ENCODE measurements at places on chromosomes 7 and 10.

DNA sequence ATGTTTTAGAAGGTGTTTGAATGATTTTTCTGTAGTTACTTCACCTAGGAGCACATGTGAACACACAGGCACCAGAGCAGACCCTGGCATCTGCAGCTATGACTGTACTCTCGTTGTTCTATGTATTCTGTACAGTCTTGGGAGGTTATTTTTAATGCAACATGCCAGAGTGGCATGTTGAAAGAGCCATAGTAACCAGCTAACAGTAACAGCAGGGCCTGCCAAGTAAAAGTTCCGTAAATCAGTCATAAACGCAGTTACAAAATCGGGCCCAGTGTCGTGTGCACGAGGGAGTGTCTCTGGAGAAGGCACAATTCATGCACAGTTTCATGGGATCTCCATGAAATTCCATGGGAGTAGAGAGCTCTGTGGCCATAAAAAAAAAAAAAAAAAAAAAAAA lies 108.3 kb upstream of the CDK6 start:
- DNase-seq = no peak

- DNase-seq = no peak
These were observed 12.6 kb upstream of the ARL4A start for GRCh38 chr7:12674861-12675260.

DNA sequence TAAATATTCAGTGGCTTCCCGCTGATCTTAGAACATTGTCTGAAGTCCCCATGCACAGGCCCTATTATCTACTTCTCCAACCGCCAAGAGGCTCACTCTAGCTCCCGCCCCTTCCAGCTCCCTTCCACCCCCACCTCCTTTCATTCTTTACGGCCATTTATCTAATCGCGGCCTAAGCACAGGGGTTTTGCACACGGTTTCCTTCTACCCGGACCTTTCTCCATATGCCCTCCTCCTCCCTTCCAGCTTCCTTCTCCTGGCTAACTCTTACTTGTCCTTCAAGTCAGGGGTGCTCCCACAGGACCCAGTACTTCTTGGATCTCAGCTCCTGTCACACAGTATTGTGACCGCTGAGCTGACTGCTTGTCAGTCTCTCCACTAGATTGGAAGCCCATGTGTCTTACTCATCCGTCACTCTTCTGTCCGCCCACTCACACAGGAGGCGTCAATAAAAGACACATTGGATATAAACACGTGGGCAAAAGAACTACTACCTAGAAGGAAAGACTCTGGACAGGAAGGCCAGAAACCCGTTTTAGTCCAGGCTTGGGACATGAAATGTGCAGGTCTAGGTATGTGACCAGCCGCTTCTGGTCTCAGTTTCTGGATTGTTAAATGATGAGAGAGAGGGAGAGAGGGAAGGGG lies 20.2 kb upstream of the HPS1 start:
- DNase-seq = no peak

DNA sequence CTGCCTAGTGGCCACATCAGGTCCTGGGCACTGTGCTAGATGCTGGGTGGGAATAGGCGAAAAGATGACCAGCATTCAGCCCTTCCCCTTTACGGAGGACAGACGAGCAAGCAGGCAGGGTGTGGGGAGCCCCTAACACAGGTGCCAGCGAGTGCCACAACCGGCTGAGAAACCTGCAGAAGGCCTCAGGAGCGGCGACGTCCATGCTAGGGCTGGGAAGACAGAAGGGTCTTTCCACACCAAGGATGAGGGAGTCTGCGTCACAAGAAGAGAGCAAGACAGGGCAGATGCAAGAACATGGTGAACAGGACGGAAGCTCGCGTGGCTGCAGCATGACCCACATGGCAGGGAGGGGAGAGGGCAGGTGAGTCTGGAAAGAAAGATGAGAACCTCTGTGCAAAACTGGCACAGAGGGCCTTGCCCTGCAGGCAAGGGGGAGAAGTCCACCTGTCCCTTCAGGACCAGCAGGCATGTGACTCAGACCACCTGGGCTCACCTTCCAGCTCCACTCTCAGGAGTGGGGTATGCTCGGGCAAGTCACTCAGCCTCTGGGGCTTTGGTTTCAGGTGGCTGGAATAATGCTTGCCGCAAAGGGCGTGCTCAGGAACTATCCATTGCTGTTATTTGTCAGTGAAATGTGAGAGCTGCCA lies 36.6 kb downstream of the KCNH2 start:
- DNase-seq = no peak

DNA sequence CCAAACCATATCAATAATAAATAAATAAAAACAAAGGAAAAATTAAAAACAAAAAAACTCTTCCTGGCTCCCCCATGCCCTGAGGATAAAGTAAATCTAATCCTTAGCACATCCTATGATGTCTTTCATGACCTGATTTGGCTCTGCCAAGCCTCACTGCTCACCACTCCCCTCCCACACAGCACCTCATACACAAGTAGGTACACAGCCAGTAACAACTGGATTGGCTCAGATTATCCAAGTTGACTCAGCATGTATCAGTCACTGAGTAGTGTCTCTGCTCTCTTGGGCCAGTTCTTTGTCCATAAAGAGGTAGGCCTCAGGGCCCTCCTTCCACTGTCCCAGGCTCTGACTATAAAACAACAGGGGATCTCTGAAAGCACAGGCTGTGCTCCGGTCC lies 99.6 kb downstream of the STRA8 start:
- DNase-seq = no peak

DNA sequence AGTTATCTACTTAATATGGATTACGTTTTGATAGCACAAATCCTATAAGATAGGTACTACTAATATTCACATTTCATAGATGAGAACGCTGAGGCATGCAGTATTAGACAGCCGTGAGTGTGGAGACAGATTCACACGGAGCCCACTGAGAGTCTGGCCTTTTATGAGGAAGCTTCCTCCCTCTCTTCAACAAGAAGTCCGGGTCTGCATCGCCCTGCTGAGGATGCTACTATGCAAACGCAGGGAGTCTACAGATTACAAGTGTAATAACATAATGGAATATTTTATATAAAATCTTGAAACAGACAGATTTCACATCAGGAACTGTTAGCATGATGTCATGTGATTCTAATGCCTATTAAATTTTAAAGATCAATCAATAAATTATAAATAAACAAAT lies 255.9 kb upstream of the GLI3 start:
- DNase-seq = no peak

- DNase-seq = no peak
These were observed 437.5 kb downstream of the KIF20B start for GRCh38 chr10:90138844-90139243.

DNA sequence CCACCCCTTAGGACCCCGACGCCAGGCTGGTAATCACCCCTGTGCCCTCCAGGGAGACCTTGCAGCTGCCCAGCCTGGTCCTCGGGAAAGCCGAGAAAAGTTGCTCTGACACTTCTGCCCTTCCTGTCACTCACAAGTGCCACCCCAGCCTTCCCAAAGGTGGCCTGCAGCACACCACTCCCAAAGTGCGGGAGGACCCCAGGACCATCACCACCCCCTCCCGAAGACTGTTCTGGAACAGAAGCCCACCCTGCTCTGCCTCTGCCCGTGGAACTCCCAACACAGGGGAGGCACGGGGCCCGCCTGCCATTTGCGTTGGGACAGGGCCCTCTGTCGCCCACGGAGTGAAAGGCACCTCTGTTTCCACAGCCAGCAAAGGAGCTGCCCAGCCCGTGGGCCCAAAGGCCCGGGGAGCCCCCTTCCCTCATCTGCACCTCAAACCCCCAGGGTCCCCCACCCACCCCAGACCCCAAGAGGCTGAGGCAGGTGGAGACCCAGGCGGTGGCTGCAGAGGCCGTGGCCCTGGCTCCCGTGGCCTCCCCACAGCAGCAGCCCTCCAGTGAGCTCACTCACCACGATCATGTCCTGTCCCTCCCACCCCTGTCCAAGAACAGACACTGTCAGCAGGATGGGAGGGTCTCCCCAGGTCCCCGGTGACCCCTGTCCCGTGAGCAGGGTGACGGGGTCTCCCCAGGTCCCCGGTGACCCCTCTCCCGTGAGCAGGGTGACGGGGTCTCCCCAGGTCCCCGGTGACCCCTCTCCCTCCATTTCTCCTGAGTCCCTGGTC lies 47.8 kb upstream of the PPP2R2D start:
- DNase-seq = no peak

- DNase-seq = no peak
These were observed 39.6 kb upstream of the ELMO1 start for GRCh38 chr7:37488163-37488764.

- no peak for DNase-seq
These were observed 243.6 kb downstream of the CAMK1D start for GRCh38 chr10:12592967-12593366.

DNA sequence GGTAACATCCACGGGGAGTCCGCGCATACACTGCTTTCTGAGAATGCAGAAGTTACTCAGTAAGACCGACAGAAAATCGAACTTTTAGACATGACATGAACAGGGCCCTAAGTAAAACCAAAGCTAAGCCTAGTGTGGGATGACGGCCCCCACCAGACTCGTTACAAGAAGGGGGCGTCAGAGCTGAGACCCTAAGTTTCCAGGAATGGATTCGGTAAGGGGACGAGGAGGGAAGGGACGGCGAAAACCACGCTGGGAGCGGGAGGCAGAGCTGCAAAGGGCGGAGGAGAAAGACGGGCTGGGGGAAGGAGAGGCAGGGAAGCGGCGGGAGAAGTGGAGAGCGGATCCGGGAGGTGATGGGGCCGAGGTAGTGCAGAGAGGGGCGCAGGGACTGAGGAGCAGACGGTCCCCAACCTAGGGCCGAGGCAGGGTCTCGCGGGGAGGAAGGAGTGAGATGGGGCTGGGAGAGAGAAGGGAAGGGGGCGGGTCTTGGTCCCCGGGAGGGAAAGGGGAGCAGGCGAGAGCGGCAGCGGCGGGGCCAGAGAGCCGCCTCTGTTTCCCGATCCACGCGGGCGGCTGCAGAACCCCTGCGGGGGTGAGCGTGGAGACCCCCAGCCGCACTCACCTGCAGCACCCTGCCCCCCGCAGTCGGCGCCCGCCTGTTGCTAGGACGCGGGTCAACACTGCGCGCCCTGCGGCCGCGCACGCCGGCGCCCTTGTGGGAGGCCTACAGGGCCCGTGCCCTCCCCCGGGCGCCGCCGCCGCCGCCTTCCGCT lies 513 bp downstream of the ODAD2 start:
- no peak for DNase-seq

DNA sequence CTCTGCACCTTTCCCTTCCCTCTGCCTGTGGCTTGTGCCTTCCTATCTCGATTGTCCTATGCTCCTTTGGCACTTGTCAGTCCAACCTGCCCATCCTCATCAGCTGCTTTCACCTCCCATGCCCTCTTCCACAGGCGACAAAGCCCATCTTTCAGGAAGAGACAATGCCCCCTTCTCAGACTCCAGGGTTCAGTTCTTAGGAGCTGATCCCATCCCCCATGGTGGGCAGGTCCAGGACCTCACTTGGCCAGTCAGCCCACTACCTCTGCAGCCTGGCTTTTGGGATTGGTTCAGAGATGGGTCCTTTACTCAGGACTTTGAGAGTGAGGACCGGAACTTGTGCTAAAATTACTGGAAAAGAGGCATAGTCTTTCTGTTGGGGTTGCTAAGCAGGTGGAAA lies 74.0 kb upstream of the NANOS1 start:
- DNase-seq = no peak

DNA sequence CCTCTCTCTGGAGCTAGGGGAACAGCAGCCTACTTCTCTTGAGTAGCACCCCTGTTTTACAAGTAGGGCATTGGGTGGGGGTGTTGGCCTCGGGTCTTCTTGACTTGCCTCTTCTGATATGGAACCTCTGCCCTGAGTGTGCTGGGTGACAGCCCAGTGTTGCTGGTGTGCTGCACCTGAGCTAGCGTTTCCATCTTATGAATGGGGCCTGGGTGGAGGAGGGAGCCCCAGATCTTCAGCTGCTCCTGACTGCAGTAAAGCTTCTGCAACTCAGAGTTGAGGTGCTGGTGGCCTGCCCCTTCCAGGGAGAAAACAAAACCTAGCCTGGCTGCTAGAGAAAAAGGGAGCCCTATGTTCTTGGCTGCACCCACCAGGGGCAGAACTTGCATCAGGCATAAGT lies 202.5 kb upstream of the SHH start:
- no peak for DNase-seq

GRCh38 chr10:43068471-43069210 lies 8.2 kb upstream of the RET start:
- no peak for DNase-seq

GRCh38 chr7:157650131-157650631 lies 313.4 kb downstream of the DNAJB6 start:
- no peak for DNase-seq

GRCh38 chr10:35228058-35228457 lies 101.4 kb downstream of the CREM start:
- DNase-seq = no peak

DNA sequence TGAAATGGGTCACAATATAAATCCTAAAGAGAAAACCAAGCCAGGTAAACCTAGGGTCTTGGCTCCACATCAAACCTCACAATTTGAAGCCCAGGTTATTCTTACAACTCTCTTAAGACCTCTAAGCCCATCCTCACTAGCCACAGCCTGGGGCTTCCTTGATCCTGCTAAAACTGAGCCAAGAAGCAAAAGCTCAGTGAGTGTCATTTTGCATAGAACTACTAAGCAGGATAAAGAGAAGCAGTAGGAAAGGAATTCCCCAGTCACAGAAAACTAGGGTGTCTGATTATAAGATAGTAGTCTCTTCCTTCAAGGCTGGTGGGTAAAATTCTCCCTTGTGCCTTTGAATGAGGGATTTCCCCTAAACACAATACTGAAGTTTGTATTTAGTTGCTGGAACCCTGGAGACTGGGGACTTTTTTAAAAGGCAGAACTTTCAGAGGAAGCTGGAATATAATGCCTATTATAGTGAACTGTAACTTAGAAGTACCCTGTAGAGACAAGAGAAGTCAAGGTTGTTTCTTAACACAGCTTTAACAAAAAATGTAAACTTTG lies 196.6 kb upstream of the KIAA1217 start:
- no peak for DNase-seq

DNA sequence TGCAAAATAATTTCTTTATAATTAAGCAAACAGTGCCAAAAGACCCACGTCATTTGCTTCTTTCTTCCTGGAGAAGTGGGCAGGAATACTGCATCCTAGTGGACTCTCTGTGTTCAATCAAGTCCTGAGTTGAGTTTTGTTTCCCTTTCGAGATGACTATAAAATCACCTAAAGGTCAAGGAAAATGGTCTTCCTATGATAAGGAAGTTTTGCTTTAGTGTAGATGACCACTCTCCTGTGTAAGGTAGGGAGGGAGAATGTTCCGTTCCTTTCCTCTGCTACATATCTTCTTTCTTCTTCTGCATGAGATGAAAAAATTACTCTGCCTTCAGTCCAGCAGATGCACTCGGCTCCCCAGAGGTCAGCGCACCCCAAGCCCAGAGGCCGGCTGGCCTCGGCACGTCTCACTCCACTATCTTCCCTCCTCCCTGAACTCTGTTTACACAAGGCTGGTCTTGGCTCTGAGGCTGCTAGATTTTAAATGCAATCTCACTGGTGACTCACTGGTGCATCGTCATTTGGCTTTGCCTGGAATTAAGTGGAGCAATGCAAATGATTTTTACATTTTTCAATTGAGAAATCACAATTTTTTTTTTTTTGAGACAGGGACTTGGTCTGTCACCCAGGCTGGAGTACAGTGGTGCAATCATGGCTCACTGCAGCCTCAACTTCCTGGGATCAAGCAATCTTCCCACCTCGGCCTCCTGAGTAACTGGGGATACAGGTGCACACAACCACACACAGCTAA lies 18.6 kb upstream of the VDAC2 start:
- DNase-seq = no peak

- peak; percentile 99 for DNase-seq
These were observed at the start of gene MEPCE for GRCh38 chr7:100429637-100430492. MEPCE (plus strand) TSS chr7:100429831; CDS start chr7:100430019, 188 bp downstream.

Data from stimulated activated CD8-positive, alpha-beta memory T cell treated with anti-CD3 and anti-CD28 coated beads, Interleukin-4, amount 100 ng/mL, for 1 hour (primary cell).